ENCODE measurements at places on chromosomes 12 and 14. TPM values are rescaled to one million over a fixed set of nuclear protein-coding genes. Genes with fewer than 3 reads are reported as not detected.

Gene TMEM30B
- total RNA-seq = 50.1 TPM

Gene IKBIP
- 16.4 TPM for total RNA-seq

Gene GYS2
- total RNA-seq = 0.27 TPM

Gene SDR9C7
- total RNA-seq = 0.18 TPM

Gene RBP5
- total RNA-seq = 4.5 TPM

Gene LAG3
- 3.4 TPM for total RNA-seq

Gene ANAPC7
- total RNA-seq = 62.7 TPM

Gene GPR65
- 2.7 TPM for total RNA-seq

Gene GARIN6
- not detected for total RNA-seq

Gene TAS2R20
- 4.6 TPM for total RNA-seq

Gene SPIC
- total RNA-seq = 0.40 TPM

Gene ITGB7
- 33.4 TPM for total RNA-seq

Gene CCDC198
- not detected for total RNA-seq

Gene MPHOSPH9
- total RNA-seq = 22.9 TPM

Gene PDZRN4
- 38.5 TPM for total RNA-seq

Gene TBX3
- total RNA-seq = 26.3 TPM

Gene ABCD2
- 1.5 TPM for total RNA-seq

Gene RAD9B
- total RNA-seq = 2.9 TPM

Gene PLA2G1B
- not detected for total RNA-seq

Gene SCARB1
- 69.2 TPM for total RNA-seq

Gene HVCN1
- 7.5 TPM for total RNA-seq

Gene ART4
- 0.80 TPM for total RNA-seq

Gene HOXC12
- 0.22 TPM for total RNA-seq

Gene AQP6
- 0.27 TPM for total RNA-seq

Gene MMP19
- 9.1 TPM for total RNA-seq

Gene CMKLR1
- total RNA-seq = 20.6 TPM

Gene HOXC11
- total RNA-seq = 1.2 TPM

Gene SAMD15
- total RNA-seq = 0.36 TPM

Gene GPR162
- total RNA-seq = 4.5 TPM

Gene BICD1
- total RNA-seq = 95.0 TPM

Gene GPRC5A
- 9.3 TPM for total RNA-seq

Gene LRCOL1
- total RNA-seq = not detected

Gene KLHL33
- 2.1 TPM for total RNA-seq

Gene CLBA1
- 6.1 TPM for total RNA-seq

Gene DNAH10
- total RNA-seq = 0.76 TPM

Gene B4GALNT1
- total RNA-seq = 16.6 TPM

Gene BCAT1
- 15.2 TPM for total RNA-seq

Gene MYH6
- total RNA-seq = not detected

Gene CISTR
- not detected for total RNA-seq

Gene TPCN1
- 90.6 TPM for total RNA-seq

Gene TNS2
- 265 TPM for total RNA-seq

Gene RCOR1
- 19.9 TPM for total RNA-seq

Gene HOXC10
- 17.2 TPM for total RNA-seq

Gene NID2
- 125 TPM for total RNA-seq

Gene GPX2
- total RNA-seq = not detected

Gene SH2B3
- 27.5 TPM for total RNA-seq

Gene LRFN5
- total RNA-seq = 10.9 TPM

Gene SLC25A47
- total RNA-seq = not detected

Data from sciatic nerve (tissue), 2 donors.